Suppressor macrophage treated with lipopolysaccharide for 4 hours (primary cell): ENCODE measurements at places on chromosomes 1 and 21.

- no peak for DNase-seq
Measured at GRCh38 chr21:28298251-28298672, 694.4 kb downstream of the LTN1 start.

- no peak for DNase-seq
Measured at GRCh38 chr1:167518331-167518700, at the start of gene CD247. CD247 (minus strand) TSS chr1:167518529; CDS start chr1:167518465, 64 bp downstream.

DNA sequence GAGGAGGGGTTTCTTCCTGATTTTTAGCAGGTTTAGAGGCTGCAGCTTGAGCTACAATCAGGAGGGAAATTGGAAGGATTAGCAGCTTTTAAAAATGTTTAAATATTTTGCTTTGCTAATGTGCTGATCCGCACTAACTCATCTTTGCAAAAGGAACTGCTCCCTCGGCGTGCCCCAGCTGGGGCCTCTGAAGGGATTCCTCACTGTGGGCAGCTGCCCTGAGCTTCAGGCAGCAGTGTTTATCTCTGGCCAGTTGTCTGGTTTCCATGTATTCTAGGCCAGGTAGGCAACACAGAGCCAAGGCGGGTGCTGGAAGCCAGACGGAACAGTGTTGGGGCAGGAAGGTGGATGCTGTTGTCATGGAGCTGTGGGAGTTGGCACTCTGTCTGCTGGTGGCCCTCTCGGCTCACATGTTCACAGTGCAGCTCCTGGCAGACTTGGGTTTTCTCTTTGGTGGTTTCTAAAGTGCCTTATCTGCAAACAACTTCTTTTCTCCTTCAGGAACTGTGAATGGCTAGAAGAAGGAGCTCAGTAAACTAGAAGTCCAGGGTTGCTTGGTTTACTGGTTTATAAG lies 18.9 kb downstream of the NECAP2 start:
- no peak for DNase-seq

- no peak for DNase-seq
Measured at GRCh38 chr1:78831731-78832360, 174.7 kb downstream of the ADGRL4 start.

- no peak for DNase-seq
Measured at GRCh38 chr1:242788771-242789170, 264.3 kb upstream of the PLD5 start.

DNA sequence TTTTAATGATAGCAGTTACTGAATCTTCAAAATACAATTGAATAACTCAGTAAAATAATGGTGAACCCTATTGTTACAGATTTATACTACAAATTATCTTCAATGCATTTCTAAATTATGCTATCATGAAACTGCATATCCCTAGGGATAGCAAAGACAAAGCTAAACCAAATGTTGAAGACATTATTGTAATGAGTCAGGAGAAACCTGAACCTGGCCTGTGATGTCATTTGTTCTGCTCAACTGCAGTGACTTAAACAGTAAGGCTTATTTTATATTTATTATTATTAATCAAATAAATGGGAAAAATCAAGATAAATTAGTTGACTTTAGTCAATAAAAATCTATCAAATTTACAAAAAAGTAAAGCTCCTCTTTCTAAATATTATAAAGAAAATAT lies 100.3 kb downstream of the UCHL5 start:
- no peak for DNase-seq

DNA sequence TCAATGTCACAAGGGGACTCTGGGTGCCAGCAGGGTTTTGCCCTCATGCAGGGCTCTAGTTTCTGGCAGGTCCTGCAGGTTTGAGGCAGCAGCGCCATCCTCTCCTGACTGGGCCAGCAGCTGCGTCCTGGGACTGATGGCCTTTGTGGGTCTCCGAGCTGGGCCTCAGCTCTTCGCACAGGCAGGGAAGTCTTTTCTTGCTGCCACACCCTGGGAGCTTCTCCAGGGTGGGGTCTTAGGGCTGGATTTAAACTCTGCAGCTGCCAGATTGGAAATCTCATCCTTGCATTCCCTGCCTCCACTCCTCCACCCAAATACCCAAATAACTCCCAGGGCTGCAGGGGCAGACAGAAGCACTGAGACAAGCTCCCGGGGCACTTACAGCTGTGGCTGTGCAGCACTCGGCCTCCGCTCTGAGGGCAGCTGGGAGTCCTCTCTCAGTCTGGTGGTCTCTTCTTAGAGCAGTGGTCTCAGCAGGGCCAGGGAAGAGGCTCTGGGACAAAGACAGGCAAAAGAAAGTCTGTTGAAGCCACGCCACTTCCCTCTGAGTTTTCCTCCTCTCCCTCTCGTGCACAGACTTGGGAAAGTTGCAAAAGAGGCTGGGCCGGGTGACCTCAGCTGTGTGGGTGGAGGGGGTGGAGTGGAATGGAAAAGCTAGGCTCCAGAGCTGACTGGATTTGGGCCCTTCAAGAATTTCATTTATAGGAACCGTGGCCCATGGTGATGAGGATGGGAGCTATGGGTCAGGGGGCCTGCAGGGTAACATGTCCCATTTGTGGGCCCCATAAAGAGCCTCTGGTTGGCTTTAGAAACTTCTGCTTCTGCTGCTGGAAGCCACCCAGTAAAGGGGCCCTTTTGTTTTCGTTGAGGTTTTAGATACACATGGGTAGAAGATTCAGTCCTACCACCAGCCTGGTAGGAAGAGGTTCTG lies at the start of gene RAB7B:
TSS of gene RAB7B (minus strand) at position 525 of the 931 bp plus-strand sequence. CDS start 9,260 bp downstream, outside the sequence.
- DNase-seq = peak; percentile 90

- no peak for DNase-seq
Measured at GRCh38 chr21:45856442-45856841, 125.1 kb upstream of the COL6A1 start.

DNA sequence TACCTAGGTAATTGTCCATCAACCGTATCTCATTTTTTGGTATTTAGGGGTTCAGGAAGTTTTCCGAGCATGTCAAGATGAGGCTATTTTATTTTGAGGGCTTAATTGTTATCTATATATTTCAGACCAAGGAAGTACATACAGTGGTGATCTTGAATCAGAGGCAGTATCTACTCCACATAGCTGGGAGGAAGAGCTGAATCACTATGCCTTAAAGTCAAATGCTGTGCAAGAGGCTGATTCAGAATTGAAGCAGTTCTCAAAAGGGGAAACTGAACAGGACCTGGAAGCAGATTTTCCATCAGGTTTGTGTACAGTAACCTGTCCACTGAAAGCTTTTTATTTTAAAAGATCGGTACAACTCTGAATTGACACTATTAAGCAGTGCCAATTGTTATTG lies 130.2 kb downstream of the ZMYM4 start:
- DNase-seq = peak; percentile 8

DNA sequence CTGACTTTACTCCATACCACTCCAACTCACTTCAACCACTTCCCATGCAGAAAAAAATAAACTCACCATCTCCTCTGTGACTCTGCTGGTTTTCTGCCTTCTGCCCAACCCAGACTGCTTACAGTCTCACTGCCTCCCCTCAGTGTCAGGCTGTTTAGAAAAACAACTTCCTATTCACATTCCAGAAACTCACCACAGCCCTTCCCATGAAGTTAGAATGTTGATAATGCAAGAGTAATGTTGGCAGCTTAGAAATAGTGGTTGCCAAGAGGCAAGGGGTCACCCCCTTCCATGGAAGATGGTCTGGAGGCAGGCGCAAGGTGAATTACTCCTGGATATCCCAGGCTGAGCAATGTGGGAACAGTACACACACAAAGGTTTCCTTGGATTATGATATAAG lies at the start of gene SELP:
TSS of gene SELP (minus strand) at position 119 of the 400 bp plus-strand sequence. CDS start at position 69, 50 bp downstream.
- no peak for DNase-seq

DNA sequence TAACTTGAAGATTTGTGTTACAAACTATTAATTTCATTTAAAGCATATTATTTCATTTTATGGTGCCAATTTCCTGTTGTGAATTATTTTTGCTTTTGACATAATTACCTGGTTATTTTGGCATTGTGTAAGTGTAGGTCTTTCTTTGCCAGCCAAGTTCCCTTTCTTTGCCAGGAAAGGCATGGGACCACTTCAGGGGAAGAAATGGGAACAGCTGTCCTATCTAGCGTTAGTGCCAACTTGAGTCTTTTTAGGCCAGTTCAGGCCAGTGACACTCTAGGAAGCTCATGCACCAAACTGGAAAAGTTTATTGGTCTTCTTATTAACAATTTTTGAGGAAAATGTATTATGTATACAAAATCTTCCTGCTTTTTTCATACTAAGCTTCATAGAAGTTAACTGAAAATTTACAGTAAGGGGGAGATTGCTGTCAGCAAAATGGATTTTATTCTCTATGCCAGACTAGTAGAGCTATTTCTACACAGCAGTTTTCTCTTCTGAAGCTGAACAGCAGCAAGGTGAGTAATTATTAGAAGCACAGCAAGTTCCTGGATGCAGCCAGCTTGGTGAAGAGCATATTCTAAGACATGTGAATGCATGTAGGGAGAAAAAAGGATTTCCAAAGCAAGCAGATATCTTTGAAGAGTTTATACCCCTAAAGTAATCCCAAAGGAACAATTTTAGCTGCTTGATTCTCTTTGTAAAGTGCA lies 914.6 kb upstream of the ADGRL4 start:
- DNase-seq = no peak

GRCh38 chr1:9213956-9214355 lies 20.6 kb upstream of the H6PD start:
- DNase-seq = no peak

DNA sequence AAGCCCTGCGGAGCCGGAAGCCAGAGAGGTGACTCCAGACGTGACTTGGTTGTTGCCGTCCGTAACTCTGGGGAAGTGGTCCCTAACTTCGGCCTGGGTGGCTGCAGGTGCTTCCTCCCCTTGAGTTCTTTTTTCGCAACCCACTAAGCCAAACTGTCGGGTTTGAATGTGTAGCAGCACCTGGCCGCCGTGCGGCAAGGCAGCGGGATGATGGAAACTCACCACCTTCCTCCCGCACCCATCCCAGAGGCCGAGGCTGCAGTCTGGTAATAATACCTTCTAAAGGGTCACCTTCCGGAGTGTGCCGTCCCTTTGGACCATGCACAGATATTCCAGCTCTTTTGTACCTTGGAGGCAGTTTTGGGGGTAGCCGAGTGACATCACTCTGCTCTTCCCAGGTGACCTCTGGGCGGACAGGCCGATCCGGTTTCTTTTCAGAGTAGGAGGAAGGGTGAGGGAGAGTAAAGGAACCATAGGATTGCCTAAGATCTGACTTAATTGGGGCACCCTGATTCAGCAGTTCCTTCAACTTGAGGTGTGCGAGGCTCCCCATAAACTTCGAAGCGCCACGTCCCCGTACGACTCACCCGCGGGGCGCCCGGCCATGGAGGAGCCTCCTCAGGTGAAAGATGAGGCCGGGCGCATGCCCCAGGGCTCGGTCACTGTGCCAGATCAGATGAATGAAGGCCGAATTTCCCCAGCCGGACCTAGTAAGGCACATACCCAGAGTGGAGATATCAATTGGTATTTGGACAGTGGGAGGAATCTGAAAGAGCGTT lies 1.0 kb downstream of the KCNK1 start:
- no peak for DNase-seq

DNA sequence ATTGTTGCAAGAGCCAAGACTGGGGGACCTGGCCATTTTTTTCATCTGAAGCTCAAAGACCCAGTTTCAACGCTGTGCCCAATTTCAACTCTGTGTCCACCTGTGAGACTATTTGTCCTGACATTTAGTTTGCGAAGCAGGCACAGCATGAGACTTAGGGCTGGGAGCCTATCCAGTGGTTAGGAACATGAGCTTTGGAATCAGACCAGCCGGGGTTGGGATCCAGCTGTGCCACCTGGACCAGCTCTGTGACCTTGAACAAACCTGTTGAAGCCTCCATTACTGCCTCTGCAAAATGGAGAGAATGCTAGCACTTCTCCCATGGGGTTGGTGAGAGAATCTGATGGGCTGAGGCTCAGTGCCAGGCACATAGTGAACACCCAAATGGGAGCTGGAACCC lies 206.1 kb upstream of the TMEM51 start:
- no peak for DNase-seq

- DNase-seq = no peak
Measured at GRCh38 chr1:110951161-110951560, 12.6 kb downstream of the LRIF1 start.

DNA sequence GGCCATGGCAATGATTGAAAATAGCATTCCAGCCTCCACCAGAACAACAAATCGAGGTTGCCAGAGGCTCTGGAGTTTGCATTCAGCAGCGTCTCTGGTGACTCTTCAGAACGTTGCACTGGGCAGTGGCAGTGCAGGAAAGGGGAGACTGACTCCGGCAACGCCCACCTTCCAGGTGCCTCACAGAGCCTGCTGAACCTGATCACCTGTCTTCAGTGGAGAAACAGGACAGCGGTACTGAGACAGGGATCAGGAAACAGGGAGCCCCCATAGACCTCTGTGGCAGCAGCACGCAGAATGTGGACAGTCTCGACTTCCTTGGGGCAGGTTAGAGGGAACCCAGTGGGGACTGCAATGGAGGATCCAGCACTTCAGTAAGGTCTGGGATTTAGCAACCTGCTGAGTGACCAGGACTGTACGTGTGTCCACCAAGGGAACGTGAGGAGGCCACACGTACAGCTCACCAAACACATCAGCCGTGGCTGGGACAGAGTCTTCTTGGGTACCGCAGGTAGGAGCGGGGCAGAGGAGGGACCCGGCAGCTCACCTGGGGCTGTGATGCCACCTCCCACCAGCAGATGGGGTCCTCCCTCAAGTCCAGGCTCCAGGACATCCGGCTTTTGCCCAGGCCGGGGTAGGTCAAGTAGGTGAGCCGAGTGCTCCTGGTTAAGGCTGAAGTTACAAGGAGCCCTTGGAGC lies 128.6 kb downstream of the PRDM2 start:
- DNase-seq = no peak

DNA sequence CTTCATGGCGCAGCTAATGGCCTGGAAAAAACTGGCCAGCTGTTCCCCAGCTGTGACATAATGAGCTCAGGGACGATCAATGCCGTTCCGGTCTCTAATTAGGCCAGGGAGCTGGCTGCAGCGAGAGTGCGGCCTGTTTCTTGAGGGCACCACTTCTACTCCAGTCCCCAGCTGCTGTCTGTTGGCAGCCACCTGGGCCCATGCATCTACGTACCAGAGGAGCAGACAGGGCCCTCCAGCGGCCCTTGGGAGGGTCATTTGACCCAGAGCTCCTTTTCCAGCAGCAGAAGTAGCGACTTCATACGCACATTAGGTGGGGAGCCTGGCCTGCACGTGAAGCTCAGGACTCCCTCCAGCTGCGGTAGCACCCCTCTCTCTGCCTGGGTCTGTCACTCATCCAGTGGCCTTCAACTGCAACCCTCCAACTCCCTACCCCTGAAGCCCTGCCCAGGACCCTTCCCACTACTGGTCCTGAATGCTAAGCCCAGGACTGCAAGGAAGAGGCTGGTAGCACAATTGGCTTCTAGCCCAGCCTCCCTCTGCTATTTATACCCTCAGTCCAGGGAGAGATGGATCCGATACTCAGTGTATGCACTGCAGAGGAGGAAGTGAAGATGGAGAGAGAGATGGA lies 9.1 kb upstream of the GPR61 start:
- DNase-seq = no peak
